ENCODE measurements at places on chromosomes 11 and 22. TPM values are rescaled to one million over a fixed set of nuclear protein-coding genes. Genes with fewer than 3 reads are reported as not detected.

Gene EFCAB6
- 0.64 TPM for total RNA-seq

DNA sequence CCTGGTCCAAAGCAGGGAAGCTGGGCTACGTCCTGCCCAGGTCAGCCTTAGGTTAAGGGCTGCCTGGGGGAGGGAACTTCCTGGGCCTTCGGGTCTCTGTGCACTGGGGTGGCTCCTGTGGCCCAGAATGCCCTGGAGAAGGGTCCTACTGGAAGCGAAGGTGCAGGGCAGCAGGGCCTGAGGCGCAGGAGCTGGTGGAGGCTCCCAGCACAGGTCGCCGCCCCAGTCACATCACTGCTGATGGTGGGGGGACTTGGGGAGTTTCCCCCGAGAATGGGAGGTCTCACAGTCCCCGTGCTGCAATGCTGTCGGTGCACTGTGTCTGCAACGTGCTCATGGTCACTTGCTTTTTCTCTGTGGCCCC is 815 bp upstream of the SMIM38 start:
- no peak for DNase-seq

Gene PGM2L1
- total RNA-seq, result 9.5 TPM

DNA sequence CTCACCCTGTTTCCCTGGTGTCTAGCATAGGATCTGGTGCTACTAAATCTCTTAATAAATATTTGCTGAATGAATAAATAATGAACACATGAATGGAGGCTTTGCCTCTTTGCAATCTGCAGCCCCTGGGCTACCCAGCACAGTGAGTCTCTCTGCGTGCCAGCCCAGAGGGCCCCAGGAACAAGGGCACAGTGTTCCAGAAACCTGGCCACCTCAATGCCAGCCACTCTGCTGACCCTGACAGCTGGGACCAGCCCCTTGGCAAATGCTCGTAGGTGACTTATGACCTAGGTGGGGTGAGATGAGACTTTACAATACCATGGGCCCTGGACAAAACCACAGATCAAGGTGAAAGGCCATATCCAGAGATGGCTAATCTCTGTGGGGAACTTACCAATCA is 31.6 kb downstream of the UQCR10 start:
- DNase-seq, result no peak

Gene OR8D4
- total RNA-seq, result not detected

GRCh38 chr11:21636561-21636960 is 556.3 kb upstream of the ANO5 start:
- DNase-seq, result no peak

DNA sequence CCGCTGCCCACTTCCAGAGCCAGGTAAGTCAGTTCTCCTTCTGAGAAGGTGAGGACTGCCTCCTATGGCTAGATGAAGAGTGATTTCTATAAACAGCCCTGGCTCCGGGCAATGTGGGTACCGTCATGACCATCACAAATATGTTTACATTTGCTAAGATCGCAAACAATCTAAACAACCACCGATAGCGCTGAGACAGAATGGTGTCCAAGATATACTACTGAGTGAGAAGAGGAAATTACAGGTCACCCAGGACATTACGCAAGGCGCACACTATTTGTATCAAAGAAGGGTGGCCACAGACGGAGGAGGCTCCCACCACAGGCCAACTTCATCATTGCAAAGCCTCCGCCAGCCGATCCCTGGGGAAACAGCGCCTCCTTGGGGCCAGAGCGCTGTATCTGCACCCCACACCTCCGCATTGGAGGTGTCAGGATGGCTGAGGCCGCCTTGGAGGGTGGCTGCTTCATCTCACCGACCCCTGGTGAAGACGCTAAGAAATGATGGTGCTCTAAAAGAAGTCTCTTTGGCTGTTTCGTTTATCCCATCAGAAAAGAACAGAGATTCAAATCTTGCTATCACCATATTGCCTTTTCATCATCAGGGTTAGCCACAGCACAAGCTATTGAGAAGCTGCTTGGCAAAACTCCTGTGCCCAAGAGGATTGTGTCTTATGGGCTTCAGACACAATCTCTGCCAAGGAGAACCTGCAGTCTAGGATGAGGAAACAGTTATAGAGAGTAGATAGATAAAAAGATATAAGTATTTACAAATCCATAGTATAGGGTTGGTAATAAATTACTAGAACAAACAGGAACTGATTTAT is 12.3 kb upstream of the ASRGL1 start:
- peak; percentile 40 for DNase-seq

- no peak for DNase-seq
Measured at GRCh38 chr11:11847082-11847481, 5.3 kb downstream of the USP47 start.

Gene CTSW
- total RNA-seq, result not detected

Gene FAM180B
- not detected for total RNA-seq

GRCh38 chr22:44225091-44225689 is 44.5 kb downstream of the PARVG start:
- DNase-seq, result no peak

DNA sequence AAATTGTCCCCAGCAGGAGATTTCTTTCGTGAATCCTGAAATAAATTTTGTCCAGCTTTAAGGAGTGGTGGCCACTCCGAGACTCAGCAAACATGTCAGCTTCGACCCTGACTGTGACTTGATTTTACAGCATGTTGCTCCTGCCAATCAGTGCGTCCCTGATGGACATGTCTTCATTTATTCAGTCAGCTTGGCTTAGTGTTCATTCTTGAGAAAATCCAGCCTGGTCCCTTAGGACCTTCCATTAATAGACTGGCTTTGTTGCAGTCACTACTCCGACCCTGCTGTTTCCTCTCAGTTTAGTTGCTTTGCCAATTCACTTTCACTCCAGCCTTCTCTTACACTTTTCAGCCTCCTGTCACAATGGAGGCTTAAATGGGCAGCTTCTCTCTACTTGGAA is 30.5 kb downstream of the TMPRSS5 start:
- no peak for DNase-seq

DNA sequence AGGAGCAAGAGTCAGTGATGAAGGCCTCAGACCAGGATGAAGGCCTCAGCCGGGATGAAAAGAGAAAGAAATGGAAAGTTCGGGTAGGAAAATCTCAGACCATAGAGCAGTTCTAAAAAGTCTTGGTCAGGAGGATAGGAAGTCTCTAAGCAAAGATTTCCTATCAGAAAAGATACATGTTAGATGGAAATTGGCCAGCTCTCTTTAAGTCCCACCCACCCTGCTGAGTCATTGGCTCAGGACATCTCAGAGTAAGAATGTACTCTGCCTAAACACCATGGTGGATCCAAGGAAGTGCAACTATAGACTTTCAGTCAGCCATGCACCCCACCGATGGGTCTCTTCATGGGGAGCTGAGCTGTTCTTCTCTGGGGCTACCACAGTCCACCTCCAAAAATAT is 4.4 kb downstream of the OR8B3 start:
- peak; percentile 34 for DNase-seq

DNA sequence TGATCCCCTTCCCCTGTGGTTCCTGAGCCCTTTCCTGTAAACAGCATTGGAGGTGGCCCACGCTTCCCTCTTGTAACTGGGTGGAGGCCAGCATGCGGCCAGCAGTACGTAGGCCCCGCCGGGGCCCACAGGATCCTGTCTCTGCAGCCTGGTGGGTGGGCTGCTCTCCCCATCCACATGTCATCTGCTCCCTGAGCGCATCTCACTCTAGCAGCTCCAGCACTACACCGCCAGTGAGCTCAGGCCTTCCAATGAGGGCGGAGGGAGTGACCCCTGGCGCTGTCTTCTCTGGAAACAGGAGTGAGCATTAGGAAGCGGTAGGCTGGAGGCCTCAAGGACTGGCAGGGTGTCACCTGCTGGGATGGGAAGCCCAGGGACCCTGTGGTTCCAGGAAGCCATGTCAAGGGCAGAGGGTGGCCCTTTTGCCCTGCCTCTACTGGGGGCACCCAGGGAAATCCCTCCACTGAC is 363.9 kb downstream of the TBC1D22A start:
- DNase-seq, result no peak

Gene OR8H2
- total RNA-seq, result not detected

GRCh38 chr11:62909107-62909894 is 11.9 kb downstream of the CHRM1 start:
- DNase-seq, result peak; percentile 62

DNA sequence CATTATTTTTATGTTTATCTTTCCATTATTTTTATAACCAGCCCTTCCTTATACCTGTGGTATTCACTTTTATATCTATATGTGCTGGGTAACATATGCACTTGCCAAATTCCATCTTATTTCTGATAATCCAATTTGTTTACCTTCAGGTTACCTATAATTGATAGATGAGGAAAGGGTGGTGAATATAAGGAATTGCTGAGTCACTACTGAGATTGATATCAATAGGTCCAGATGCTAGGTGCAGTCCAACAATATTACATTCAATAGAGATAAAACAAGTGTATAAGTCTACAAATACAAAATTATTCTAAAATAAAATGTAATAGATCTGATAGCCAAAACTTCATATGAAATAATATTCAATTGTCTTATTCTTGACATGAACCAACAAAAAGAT is 759.0 kb upstream of the CCDC90B start:
- DNase-seq, result no peak

Data from bronchial epithelial cell (primary cell).